ENCODE measurements at places on chromosomes 7 and 10. TPM values are rescaled to one million over a fixed set of nuclear protein-coding genes. Genes with fewer than 3 reads are reported as not detected.

The CRHR2 gene
- total RNA-seq, result 0.20 TPM

DNA sequence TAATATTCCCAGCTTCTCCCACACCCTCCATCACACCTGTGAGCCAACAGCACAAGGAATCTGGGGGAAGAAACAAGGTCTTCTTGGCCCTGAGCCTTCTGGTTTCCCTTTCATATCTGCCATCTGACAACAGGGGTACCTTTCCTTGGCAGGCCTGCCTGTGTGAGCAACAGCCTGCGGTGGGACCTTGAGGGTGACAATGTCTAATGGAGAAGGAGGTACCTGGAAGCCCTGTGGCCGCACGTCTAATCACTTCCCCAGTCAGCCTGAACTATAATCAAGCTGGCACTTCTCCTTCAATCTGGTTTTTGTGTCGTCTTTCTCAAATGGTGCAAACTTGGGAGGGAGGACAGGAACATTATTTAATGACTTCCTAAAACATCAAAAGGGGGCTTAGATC is 41.2 kb downstream of the NRCAM start:
- no peak for DNase-seq

DNA sequence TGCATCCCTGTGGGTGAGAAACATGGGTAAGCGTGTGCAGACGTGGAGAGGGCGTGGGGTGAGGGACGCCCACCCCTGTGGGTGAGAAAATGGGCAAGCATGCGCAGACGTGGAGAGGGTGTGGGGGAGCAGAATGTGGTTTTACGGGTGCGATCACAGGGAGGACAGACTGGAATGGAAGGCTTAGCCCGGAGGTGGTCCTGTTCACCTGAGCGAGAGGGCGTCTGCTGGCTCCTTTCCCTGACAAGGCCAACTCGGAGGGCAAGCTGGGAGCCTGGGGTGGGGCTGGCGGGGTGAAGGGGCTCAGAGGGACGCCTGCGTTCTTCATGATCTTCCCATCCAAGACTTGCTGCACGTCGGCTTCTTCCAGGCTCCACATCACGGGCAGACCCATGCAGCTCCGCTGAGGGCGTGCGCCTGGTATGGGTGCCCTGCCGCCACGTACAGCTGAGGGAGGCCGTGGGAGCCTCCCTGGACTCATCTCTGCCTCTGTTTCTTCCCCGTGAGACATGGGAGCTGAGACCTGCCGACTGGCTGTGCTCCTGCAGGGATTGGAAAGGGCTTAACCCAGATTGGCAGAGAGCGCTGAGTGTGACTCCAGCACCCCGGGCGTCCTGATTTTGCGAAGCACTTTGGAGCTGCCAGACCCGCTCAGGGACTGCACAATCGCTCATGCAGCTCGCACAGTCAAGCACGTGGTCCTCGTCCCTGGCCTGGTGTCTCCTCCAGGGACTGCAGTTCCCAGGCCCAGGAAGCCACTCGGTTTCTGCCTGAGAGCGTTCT is 74.3 kb upstream of the SHH start:
- no peak for DNase-seq

DNA sequence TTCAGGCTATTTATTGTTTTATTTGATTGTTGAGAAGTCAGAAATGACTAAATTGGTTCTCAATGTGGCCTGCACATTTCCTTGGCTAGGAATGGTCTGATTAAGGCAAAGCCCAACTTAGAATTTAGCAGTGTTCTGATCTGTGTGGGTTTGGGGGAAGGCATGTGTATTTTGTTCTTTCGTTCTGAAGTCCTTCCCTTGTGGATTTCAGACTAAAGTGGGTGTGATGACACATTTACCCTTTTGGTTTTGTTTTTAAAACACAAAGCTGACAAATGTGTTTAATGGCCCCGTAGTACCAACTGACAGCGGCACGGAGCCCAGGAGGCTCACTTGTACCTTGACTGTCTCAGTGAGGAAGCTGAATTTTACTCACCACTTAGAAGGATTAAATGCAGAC is 452.3 kb upstream of the GALNT17 start:
- DNase-seq, result peak; percentile 83

Data from skin of body (tissue), 3 donors.